Left renal cortex interstitium (tissue), 4 donors: ENCODE measurements at places on chromosomes 6 and 20. TPM values are rescaled to one million over a fixed set of nuclear protein-coding genes. Genes with fewer than 3 reads are reported as not detected.
A peak's percentile ranks its signal among the peaks of the same experiment; 100 is the strongest.

GRCh38 chr6:3843379-3844096 lies 5.6 kb upstream of the FAM50B start:
- DNase-seq, result no peak

The SNAI1 gene
- polyA plus RNA-seq, result 18.5 TPM

DNA sequence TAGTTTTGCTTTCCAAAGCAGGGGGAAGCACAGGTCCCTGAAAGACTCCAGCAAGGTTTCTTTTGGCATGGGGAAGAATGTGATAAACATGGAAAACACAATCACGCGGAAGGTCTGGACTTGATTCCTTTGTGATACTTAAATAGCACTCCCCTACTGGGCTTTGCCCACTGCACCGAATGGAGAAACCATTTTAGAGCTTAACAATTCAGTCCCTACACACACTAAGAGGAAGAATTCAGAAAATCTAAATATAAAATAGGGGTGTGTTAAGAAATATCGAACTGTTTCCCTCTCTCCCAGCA lies 71.4 kb upstream of the NHSL1 start:
- no peak for DNase-seq

The CST4 gene
- not detected for polyA plus RNA-seq

The FAM184A gene
- 8.6 TPM for polyA plus RNA-seq

- DNase-seq, result peak; percentile 30
Observed at GRCh38 chr6:48765352-48765961, 654.5 kb upstream of the PTCHD4 start.

DNA sequence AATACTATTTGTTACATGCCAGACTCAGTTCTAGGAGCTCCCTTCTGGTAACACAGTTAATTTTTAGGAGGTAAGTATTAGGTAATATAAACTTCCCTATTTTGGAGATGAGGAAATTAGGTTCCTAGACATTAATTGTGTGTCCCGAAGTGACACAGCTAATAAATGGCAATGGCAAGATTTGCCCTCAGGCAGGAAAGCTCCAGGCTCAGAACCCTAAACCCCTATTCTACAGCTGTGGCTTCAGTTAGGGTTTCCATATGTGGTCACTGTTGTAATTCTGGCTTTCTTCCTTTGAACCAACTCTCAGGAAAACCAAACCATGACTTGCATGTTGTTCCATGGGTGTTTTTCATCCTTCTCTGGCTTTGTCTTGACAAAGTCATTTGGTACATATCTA lies 188.2 kb downstream of the PLCB1 start:
- DNase-seq, result no peak

DNA sequence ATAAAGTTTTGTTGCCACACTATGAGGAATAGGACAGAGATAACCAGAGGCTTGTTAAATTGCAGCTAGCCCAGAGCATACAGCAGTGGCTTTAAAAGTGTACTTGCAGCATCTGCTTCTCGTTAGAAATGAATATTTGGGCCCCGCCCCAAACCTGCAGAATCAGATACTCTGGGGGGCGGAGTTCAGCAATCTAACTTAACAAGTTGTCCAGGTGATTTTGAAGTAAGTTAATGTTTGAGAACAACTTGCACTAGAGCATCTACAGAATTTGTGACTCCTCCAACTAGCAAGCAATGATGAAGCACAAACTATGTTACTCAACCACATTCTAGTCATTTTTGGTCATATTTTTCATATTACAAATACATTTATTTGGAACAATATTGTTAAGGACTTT lies 10.6 kb upstream of the SUPT3H start:
- DNase-seq, result no peak

GRCh38 chr6:129030215-129030614 lies 147.3 kb downstream of the LAMA2 start:
- no peak for DNase-seq

DNA sequence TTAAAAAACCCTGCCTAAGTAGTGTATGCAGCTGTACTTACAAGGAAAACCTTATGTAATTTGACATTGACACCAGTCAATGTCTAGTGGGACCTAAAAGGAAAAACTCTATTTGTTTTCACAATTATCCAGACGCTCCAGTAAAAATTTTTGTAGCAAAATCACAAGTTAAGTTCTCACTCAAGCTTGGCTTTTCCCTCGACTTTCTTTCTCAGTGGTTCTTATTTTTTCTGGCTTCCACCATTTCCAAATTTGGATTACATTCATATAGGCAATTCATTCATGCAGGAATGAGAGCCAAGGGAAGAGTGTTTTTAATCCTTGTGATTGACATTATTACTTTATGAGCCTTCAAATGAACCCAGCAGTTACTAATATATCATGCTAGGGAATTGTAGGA lies 66.0 kb upstream of the ADGRG6 start:
- no peak for DNase-seq

The THBS2 gene
- polyA plus RNA-seq, result 11.0 TPM

The MYO6 gene
- 104 TPM for polyA plus RNA-seq

DNA sequence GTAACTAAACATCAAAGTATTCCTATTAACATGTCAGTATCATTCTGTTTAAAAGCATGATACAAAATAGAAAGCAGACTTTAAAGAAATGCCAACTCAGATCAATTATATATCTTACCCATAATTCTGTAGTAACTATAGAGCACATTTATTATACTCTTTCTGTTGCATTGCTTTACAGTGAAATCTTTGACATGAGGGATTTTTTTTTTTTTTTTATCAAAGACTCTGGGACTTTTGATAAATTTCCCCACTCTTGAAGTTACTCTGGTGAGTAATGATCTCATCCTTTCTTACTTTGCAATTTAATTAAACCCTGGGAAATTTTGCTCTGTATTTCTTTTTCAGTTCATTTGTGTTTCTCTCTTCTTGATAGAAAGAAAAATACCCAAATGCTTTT lies 17.4 kb downstream of the ADGRF4 start:
- no peak for DNase-seq

- no peak for DNase-seq
Observed at GRCh38 chr6:163008186-163008585, 280.4 kb downstream of the PACRG start.

DNA sequence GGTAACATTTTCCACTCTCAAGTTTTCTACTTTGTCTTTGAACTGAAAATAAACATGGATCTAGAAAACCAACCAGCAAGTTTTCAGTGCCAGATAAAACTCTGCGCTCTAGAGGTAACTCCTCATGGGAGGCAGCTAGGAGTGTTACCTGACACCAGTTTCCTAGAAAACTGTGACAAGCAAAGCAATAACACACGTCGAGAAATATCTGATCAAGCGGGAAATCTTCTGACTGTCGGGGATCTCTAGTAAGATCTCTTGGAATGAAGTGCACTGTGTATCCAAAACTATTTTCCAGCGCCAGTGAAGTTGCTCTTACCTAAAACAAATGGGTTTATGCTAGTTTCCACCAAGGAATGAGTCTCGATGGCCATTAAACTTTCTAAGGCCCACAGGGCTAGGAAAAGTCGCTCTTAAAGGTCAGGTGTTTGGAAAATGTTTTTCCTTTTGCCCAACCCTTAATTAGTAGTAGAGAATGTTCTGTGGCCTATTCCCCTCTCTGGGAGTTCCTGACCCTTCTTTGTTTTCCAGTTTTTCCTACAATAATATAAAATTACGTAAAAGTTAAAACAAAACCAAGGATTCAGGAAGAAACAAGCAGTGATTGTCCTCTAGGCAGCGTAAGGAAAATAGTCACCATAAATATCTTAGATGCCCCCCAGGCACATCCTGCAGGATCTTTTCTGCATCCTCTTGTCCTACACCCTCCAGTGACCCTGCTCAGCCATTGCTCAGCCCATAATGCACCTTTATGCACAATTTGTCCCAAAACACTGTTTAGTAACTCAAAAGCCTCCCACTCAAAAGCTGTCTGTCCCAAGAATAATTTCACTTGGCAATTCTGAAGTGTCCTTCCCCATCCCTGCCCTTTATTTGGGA lies 137.7 kb upstream of the AKAP12 start:
- no peak for DNase-seq

The ZNF165 gene
- 5.0 TPM for polyA plus RNA-seq

DNA sequence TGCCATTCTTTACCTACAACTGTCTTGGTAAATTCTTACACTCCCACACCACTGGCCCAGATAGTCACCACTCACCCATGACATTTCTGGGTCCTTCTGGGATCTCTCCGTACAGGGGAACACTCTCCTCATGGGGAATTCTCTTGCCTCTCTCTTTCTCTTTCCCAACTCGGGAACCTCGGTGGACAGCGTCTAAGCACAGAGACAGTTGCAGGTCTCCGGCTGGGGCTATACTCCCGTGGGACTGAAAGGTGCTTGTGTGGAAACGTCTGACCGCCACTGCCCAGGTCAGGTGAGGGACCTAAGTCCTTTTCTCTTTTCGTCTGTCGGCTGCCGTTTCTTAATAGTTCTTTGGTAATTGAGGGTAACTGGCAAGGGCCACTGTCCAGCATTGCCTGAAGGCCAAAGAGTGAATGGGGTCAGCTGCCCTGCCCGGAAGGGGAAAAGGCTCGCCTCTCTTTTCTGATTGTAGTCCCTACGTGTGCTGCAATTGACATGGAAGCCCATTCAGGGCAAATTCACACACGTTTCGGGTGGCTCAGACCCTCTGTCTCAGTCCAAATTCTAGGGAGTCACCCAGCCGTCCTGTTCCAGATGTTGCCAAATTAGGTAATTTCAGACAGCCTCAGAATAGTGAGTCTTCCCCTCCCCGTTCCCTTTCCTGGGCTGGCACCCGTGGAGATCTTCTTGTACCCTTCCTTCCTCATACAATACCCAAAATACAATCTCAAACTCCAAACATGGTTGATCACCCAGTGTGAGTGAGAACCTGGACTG lies 31.2 kb upstream of the RIPK1 start:
- no peak for DNase-seq

The MYT1 gene
- polyA plus RNA-seq, result 0.21 TPM

GRCh38 chr6:126812651-126813050 lies 305.8 kb upstream of the RSPO3 start:
- DNase-seq, result no peak

The HSPA12B gene
- 17.0 TPM for polyA plus RNA-seq

DNA sequence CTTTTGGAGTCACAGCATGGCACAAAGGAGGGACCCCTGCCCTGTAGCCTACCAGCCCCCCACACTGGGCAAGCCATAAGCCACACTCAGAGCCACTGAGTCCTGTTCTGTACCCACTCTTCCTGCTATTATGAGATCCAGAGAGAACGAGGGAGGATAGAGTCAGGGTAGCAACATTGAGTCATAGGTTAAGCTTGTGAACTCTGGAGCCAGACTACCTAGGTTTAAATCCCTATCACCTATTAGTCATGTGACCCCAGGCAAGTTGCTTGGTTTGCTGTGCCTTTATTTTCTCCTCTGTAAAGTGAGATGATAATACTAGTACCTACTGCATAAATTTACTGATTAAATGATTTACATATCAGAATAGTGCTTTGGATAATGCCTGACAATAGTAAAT lies 540 bp downstream of the CNBD2 start:
- no peak for DNase-seq

The HEY2 gene
- 7.0 TPM for polyA plus RNA-seq

- no peak for DNase-seq
Observed at GRCh38 chr6:168935628-168936010, 318.0 kb downstream of the THBS2 start.

DNA sequence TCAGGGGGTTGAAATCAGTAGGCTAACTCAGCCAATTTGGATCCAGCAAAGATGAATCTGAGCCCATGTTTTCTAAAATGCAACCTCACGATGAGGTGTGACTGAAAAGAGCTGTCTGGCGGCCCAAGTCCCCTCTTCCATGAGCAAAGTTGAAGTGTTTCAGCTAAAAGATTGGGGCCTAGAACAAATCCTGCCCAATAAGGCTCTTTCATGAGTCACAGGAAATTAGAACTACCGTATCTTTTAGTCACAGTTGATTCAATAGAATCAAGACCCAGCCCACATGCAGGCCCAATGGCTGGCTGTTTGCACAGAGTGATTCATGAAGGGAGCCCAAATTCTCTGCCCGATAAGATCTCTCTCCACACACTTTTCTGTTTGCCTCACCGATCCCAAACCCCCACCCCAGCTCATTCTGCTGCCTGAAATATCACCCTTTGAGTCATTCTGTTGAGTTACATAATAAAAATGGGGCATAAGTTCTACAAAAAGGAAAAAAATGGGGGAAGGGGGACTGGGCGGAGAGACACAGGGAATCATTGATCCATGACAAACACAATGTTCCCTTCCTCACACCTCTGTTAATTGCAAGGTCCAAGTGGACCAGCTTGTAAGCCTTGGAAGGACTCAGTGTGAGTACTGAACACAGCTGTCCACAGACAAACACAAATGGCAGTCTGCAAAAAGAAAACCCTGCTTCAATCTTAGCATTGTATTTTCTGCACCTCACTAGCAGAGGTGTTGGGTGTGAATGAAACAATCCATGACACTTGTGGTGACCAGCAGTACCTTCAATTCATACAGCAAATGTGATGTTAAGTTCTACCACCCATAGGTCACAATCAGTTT lies 13.8 kb downstream of the FOXQ1 start:
- DNase-seq, result no peak

DNA sequence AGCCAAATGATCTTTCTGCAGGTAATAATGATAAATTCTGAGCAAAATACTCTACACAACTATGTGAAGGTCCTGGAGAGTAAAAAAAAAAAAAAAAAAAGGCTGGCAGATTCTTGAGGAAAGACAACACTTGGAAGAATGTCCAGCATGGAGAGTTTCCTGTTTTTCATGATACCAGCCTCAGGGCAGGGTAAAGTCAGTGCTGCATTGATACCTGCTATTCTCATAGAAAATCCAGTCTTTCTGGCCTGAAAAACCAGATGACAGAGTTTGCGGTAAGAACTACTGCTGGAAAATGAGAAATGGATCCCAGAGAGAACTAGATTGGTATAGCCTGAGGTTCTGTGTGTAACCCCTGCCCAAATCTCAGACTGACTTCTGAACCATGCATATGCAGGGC lies 89.1 kb downstream of the AFG1L start:
- no peak for DNase-seq

DNA sequence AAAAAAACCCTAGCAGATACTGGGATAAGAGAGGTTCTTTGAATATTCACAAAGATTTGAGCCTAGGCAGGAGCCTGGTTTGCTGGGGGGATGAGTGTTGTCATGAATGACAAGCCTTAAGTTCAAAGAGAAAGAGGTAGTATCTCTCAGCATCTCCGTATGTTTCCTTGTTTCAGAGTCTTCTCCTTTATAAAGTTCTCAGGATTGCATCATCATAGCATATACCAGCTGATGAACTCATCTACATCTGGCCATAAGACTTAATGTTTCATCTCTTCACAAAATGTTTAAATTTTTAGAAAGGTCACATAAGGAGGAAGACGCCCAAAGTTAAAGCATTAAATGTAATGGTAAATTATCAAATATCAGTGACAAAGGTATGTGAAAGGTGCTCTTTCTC lies 17.1 kb downstream of the DEFB114 start:
- DNase-seq, result no peak

The SMOC2 gene
- polyA plus RNA-seq, result 21.3 TPM

GRCh38 chr20:50484271-50484976 lies 25.8 kb upstream of the PTPN1 start:
- DNase-seq, result no peak

DNA sequence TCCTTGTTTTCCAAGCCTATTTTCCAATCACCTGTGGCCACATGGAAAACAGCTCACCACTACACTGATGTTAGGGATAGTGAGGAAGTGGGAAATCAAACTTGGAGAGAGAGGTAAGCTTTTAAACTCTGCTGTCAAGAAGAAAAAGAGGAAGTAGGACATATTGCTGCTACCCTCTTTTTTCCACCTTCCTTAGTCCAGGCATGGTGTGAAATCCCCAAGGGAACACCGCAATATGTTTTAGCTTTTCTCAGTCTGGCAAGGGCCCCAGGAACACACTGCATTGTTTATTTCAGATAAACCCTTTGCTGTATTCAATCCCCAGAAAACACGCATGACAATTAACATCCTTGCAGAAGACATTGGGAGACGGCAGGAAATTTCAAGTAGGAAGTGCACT lies 61.3 kb downstream of the HS3ST5 start:
- DNase-seq, result no peak
